ENCODE measurements at places on chromosomes 2 and 18.

DNA sequence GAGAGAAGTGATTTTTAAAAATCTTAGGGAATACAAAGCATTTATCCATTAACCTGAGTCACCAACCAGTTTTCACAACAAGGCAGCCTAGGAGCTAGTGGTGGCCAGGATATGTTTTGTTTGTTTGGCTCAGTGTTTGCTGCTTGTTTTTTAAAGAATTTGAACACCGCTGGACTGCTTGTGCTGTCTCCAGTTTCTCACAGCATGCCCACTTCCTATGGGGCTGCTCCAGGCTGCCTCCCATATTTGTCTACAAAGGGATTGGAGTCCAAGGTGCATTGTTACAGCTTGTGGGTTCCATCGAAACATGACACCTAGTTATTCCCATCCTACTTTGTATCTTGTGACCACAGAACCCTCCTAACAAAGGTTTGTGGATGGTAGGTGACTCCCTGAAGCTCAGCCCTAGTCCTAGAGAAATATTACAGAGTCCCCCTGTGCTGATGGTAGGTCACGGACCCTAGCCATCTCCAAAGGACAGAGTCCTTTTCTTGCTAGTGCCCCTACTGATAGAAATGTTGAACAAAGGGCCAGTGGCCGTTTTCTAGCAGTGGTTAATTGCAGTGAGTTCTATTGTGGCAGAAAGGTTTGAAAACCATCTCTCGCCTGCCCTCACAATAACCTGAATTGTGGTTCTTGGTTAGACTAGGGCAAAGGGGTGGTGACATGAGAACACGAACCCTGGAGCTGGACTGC is 23.2 kb downstream of the GPR39 start:
- no peak for DNase-seq

DNA sequence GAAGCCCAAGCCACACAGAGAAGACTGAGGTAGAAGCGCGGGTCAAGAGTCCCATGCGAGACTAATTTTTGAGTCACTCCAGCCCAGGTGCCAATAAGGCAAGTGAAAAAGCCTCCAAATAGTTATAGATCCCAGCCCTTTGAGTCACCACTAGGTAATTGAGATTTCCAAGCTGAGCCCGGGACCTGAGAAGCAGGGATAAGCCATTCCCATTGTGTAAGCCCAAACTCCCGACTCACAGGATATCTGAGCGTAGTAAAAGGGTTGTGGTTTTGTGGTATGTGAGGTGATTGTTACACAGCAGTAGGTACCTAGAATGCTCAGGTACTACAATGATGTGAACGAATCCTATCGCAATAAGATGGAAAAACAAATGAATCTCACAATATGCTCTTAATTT is 560.7 kb downstream of the DSC3 start:
- DNase-seq: no peak

DNA sequence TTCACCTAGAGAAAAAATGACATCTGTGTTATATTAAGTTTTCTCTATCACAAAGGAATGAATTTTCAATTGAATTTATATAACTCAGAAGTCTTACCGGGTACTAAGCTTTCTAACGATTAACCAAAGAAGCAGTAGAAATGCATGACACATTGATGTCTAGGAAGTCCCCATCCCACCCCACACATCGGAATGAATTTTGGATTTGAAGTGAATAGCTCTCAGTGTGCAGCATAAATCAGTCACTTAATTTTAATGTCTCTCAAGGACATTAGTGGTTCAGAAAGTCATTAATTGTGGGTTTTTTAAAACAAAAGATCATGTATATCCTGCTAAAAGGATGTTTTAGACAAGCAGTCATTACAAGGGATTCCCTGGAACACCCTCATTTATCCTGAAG is 141.4 kb upstream of the PIEZO2 start:
- DNase-seq: no peak

DNA sequence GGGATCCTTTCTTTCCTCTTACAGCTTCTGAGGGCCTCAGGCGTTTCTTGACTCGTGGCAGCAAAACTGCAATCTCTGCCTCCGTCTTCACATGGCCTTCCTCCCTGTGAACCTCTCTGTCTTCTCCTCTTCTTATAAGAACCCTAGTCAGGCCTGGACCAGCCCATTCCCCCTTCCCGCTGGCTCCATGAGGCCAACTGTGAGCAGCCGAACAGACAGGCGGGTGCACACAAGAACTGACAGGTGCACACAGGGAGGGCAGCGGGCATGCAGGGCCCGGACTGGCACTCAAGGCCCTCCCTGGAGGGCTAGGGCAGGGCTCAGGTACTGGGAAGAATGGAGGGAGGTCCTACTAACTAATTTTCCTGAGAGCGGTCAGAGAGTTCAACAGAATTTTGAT is 92.4 kb upstream of the DAPL1 start:
- no peak for DNase-seq

GRCh38 chr2:135546436-135546835 is 15.2 kb downstream of the R3HDM1 start:
- DNase-seq: no peak

- no peak for DNase-seq
Measured at GRCh38 chr2:170972296-170973224, 43.5 kb downstream of the GORASP2 start.

Data from activated naive CD8-positive, alpha-beta T cell treated with anti-CD3 and anti-CD28 coated beads for 36 hours (primary cell).